NCI-H1417 treated with DMSO at 0.1 percent for 48 hours (cell line): ENCODE measurements at places on chromosomes 4 and X.
A peak's percentile ranks its signal among the peaks of the same experiment; 100 is the strongest.

DNA sequence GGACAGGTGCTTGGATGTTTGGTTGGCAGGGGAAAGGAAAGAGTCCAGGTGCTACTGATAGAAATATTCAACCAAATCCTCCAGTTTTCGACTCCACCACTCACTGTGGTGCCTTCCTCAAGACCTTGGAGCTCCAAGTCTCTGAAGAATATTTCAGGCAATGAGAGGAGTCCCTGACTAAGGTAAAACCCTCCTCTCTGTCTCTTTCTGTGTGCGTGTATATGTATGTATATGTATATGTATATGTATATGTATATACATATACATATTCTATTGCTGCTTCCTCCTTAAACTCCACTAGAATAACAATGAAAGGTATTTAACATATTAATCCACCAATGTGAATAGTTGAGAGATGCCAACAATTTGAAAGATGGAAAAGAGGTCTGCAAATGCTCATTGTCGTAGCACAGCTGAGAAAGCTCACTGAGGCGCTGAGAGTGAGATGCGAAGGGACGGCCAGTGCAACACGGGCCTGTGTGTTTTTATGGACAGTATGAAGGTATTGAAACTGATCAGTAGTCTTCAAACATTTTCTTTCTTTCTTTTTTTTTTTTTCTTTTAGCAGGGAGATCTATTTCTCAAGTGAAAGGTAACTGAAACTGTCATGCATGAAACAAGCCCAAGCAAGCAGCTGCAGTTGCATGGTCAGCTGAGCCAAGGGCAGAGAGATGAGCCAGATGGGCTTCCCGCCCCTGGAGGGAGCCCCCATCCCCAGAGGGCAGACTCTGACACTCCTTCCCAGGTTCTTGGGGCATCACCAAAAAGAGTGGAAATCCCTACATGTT is 41.1 kb upstream of the HS3ST1 start:
- no peak for DNase-seq

DNA sequence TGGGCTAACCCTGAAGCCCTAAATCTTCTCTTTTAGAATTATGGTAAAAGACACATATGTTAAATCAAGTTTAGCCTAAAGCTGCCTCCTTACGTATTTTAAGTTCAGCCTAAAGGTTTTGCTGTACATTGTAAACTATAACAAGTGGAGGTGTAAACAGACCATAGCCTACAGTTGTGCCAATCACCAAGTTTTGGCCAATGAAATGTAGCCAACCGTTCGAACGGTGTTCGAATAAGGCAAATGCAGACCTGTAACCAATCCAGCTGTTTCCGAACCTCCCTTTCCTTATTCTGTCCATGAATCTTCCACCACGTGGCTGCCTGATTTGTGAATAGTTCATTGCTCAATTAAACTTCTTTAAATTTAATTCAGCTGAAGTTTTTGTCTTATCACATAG is 52.1 kb upstream of the TBC1D9 start:
- DNase-seq: no peak

GRCh38 chrX:16604337-16604736 is 45.6 kb upstream of the S100G start:
- no peak for DNase-seq

DNA sequence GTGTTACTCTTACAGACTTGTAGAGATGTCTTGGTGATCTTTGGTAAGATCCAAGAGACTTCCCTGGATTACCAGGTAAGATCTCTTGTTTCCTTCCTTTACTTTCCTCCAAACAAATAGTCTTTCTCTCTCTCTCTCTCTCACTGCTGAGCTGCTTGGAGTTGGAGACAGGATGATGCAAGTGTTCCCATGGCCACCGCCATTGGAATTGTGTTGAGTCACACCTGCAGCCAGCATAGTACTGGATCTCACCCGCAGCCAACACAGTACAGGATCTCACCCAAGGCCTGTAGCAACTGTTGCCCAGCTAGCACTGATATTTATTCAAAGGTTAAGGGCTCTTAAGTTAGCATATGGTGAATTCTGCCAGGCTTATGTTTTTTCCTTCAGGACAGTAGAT is 1080.9 kb downstream of the FAT4 start:
- DNase-seq: no peak

- DNase-seq: no peak
Observed at GRCh38 chr4:152529880-152530279, 6.0 kb downstream of the FBXW7 start.

- no peak for DNase-seq
Observed at GRCh38 chr4:41022116-41022515, 192.2 kb downstream of the APBB2 start.

DNA sequence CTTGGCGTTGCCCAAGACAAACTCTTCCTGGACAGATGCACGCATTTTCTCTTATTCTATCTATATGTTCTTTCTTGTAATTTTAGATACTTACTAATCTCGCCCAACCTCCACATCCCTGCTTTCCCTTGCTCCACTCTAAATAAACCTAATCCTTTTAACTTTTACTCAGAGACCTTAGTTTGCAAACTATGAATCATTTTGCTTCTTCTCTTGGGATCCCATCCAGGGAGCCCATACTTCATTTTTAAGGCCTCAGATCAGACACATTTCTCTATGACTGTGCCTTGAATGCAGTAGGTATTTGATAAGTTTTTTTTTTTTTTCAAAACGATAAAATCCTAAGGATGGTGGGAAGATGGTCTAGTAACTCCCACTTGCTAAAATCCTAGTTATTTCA is 353.8 kb upstream of the HAND2 start:
- no peak for DNase-seq

- no peak for DNase-seq
Observed at GRCh38 chr4:80221161-80221560, 23.9 kb downstream of the PRDM8 start.

DNA sequence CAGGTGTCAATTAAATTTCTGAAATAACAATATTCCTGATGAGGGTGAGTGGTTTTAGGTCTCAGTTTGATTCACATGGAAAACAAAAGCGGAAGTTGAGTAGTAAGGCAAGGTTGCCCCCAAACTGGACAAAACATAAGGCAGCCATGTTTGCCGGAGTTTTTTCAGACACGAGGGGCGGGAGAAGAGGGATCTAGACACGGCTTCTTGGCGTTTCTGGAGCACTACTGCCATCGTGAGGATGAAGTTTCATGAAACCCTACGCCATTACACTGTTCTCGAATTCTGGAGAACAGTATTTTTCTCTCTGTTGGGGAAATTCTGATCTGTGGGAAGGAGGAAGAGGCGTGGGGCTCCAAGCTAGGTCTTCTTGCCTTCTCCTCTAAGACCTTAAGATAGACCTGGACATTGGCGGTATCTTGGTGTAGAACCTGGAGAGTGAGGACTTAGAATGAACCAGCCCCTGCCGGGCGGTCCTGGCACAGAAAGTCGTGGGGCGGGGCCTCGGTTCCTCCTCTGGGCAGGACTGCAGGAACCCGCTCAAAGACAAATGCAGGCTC is 160.3 kb downstream of the OR13H1 start:
- peak; percentile 89 for DNase-seq
